ENCODE measurements at places on chromosomes 13 and 19.

DNA sequence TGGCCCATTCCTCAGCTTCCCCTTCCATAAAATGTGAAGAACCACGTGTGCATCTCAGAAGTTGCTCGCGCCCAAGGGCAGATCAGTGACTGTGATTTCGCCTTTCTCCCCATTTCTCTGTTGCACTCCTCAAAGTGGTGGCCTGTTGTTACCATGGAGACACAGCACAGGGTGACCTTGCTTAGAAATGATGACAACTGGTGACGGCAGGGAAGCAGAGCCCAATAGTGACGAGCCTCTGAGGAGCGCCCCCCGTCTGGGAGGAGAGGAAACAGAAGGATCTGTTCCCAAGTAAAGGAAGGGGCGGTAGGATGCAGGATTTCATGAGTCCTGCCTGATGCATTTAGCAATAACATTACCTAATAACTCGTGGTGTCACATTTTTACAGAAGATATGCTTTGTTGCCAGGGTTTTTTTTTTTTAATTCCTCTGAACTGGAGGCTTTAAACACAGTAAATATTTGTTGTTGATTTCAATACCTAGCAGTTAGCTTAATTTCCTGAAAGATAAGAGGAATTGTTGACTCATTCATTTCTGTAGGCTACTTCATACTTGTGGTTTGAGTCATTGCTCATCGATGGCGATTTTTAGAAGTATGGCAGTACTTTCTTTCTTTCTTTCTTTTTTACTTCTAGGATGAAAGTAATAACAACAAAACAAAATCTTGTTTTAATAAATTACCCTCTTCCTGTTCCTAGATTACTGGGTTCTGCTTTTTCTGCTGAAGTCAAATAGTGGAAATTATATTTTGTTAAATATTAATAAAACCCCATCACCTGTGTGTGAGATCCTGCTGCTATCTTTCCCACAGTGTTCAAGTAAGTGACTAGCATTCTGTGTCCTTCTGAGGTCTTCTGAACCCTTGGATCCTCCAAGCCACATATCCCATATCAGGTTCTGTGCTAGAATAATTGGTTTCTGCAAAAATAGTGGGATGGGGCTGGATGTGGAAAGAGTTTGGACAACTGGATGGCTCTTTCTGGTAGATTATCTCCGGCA is 36.0 kb downstream of the MBNL2 start:
- DNase-seq: peak; percentile 74

GRCh38 chr13:63435667-63436324 is 2020.1 kb upstream of the PCDH20 start:
- peak; percentile 35 for DNase-seq

GRCh38 chr19:48421548-48421947 is 24.2 kb upstream of the GRWD1 start:
- no peak for DNase-seq

GRCh38 chr19:7000333-7000732 is 20.9 kb downstream of the MBD3L2B start:
- no peak for DNase-seq

GRCh38 chr13:76925115-76925514 is 23.2 kb upstream of the ACOD1 start:
- no peak for DNase-seq

DNA sequence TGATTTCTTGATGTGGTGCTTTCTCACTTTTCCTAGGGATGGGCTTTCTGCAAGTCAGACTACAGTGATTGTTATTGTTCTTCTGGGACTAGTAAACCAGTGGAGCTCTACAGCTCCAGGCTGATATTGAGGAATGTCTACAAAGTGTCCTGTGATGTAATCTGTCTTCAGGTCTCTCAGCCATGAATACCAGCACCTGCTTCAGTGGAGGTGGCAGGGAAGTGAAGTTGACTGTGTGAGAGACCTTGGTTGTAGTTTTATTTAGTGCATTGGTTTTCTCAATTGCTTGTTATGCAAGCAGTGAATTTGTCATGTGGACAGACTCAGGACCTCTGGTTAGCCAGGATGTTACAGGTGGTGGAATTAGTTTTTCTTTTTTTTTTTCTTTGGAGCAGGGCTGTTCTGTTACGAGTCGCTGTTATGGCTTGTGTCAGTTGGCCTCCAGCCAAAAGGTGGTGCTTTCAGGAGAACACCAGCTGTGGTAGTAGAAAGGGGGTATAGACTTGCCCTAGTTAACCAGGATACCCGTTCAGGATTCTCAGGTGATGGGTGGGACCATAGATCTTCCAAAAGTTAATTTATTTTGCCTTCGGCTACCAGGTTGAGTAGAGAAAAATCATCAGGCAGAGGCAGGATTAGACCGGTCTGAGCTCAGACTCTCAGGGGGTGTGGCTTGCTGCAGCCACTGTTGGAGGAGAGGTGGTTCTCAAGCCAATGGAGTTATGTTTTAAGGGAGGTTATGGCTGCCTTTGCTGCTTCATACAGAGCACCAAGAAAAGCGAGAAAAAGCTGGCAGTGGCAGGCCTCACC is 11.9 kb upstream of the ZNF675 start:
- DNase-seq: no peak

GRCh38 chr19:2048959-2049740 is 1.9 kb downstream of the MKNK2 start:
- DNase-seq: no peak

GRCh38 chr13:26494571-26495195 is 62.8 kb upstream of the WASF3 start:
- DNase-seq: no peak

- no peak for DNase-seq
Observed at GRCh38 chr19:40252395-40252794, 25.9 kb upstream of the CCNP start.

DNA sequence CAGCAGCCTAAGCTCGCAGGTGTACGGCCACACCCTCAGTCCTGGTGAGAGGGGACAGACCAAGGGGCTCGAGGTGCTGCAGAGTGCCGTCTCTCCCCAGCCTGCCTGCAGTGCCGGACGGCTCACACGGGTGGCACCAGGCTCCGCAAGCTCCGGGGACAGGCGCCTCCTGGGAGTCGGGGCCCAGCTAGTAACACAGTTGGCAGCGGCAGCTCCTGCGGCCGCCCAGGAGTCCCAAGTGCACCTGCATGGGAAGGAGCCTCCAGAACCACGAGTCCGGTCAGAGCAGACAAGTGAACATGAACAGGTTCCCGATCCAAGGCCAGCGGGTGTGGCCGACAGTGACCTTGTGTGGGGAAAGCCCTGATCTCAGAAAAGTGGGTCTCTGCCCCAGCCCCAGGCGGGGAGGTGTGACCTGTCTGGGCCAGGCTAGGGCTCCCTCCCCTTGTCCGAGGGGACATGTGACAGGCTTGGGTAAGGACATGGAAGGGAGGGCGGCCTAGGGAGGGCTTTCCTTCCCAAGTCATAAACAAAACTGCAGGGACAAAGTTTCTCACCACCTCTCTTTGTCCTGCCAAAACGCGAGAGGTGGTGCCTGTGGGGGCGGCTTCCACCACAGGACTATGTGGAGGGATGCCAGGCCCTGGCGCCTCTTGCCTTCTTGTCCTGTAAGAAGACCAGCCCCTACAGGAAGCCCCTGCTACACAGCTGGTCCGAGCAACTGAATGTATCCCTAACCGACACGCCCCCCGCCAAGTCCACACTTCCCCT is 46.5 kb downstream of the MLLT1 start:
- DNase-seq: peak; percentile 34

DNA sequence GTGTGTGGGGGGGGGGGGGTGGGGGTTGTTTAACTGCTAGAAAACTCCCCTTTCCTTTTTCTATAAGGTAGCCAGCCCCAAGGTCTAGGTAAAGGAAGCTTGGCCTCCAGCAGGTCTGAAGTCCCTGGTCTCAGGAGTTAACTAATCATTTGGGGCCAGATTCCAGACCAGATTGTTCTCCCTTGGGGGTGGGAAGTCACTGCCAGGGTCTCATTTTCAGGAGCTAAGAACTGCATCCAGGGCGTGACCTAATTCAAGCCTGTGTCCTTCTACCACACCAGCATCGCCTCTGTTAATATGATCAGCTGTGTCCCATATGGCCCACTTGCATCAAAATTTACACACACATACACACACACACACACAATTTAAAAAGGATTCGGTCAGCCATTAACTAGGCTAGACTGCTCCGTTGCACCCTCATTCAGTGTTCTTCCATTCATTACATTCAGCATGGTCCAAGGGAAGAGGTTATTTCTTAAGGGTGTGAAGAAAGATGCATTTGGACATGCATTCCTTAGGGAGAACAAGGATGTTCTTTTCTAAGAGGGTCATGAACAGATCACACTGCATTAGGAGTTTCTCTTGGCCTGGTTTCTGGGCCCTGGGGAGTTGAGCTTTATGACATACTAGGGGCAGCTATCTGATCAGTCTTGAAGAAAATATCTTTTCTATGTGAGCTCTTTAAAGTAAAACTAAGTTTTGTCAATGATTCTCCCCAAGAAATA is 91.0 kb downstream of the FGF14 start:
- DNase-seq: no peak

GRCh38 chr13:67369895-67370660 is 139.9 kb upstream of the PCDH9 start:
- peak; percentile 13 for DNase-seq

- peak; percentile 86 for DNase-seq
Observed at GRCh38 chr19:21474671-21475181, 30.7 kb upstream of the ZNF429 start.

- DNase-seq: peak; percentile 73
Observed at GRCh38 chr13:80083853-80084676, 256.9 kb downstream of the SPRY2 start.

- DNase-seq: no peak
Observed at GRCh38 chr13:50286324-50286723, 271.1 kb downstream of the KCNRG start.

- no peak for DNase-seq
Observed at GRCh38 chr13:40283666-40284065, 382.8 kb downstream of the FOXO1 start.

DNA sequence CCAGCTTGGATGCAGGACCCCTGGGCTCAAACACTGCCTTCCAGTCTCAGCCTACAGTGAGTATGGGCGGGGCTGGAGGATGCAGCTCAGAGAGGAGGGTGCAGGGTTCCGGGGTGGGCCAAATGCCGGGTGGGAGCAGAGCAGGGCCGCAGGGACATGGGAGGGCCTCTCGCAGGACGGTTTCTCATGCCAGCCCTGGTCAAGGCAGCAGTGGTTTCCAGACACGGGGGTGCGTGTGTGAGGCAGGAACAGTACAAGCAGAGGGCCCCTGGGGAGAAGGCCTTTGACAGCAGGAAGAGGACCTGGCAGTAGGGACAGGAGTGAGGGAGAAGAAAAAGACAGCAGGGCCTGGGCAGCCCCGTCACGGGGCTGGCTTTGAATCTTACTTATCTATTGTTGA is 34.1 kb downstream of the CRTC1 start:
- no peak for DNase-seq

GRCh38 chr19:18475762-18476331 is 37.9 kb upstream of the ISYNA1 start:
- DNase-seq: no peak

DNA sequence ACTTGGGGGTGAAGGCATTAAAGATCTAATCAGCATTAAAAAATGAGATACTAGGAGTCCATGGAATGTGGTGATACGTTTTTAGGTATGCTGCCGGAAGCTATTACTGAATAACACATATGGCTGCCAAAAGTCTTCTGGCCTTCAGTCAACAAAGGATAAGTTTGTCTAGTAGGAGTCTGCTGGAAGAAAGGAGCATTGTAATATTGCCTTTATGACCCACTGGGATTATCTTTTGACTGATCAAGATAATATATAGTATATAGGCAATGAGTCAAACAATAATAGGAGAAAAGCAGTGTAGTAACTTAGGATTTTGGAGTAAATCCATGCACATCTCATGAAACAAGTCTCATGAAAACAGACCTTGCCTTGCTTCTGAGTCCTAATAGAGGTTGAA is 295.4 kb downstream of the SLITRK6 start:
- DNase-seq: peak; percentile 11

- peak; percentile 75 for DNase-seq
Observed at GRCh38 chr13:42041684-42042035, 6.8 kb upstream of the DGKH start.

DNA sequence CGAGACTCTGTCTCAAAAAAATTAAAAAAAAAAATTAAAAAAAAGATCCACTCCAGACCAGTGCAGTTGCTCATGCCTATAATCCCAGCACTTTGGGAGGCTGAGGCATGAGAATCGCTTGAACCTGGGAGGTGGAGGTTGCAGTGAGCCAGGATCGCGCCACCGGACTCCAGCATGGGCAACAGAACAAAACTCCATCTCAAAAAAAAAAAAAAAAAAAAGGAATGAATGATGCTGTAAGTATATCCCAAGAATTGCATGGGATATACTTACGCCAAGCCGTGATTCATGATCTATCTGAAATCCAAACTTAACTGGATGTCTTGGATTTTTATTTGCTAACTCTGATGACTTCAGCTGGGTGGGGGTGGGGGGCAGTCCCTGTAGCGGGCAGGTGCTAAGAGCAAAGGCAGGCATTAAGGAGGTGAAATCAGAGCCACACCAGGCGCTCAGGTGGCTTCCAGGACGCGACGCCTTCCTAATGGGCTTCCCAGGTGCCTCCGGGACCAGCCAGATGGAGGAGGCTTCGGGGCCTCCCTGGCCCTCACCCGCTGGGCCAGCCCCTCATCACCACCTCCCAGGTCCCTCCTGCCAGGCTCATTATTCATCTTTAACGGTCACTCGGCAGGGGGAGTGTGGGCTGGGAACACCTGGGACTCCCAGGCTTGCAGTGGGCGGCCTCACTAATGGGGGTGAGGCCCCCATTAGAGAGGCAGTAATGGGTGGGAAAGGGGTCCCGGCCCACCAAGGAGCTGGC is 11.4 kb upstream of the FUT5 start:
- no peak for DNase-seq

- DNase-seq: no peak
Observed at GRCh38 chr13:30134578-30134977, 172.8 kb downstream of the KATNAL1 start.

DNA sequence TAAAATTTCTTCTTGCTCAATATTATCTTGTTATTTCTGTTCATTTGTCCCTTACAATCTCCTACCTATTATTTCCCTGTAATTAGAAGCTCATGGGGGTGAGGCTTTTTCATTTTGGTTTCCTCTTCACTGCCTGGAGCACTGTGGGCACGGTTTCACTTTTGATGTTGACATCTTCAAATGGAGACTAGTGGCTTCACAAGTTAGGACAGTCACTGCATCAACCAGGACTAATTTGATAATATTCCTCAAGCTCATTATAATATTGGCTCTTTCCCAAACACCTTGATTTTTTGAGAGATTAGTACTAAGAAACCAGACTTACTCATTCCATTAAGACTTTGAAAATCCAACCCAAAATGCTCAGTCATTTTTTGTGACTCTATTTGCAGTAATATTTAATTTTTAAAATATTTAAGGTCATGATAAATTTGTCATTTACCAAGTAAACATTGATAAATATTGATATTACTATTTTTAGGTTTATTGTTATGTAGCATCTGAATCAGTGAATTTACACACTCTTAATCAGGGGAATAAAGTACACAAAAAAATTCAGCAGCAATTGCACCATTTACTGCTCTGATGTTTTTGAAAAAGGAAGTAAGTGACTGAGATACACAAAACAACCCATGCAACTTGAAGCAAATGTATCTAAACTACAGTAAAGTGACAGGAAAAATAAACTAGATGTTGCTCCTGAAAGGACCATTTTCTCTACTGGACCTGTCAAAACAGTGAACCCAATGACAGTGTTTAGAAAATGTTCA is 28.8 kb upstream of the RCBTB2 start:
- DNase-seq: no peak
